ENCODE measurements at places on chromosomes 5 and 9.
A peak's percentile ranks its signal among the peaks of the same experiment; 100 is the strongest.

GRCh38 chr5:167155387-167156005, 1135.9 kb upstream of the WWC1 start:
- ATAC-seq: no peak

DNA sequence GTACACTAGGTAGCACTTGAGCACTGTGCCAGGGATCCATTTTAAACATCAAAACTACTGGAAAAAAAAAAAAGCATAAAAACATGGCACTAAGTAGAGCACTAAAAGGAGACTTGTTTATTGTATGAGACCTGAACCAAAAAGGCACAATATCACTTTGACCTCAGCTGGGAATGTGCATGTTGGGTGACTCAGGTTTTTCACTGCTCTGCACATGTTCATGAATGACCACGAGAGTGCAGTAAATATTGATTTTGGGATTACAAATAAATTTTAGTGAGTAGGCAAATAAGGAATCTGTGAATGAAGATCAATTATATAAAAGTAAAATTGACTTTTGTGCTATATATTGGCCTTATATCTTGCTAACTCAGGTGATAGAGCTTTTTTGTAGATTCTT, 11.8 kb downstream of the RMI1 start:
- peak; percentile 46 for ATAC-seq

- no peak for ATAC-seq
Observed at GRCh38 chr9:112873773-112874405, 16.8 kb downstream of the SLC46A2 start.

DNA sequence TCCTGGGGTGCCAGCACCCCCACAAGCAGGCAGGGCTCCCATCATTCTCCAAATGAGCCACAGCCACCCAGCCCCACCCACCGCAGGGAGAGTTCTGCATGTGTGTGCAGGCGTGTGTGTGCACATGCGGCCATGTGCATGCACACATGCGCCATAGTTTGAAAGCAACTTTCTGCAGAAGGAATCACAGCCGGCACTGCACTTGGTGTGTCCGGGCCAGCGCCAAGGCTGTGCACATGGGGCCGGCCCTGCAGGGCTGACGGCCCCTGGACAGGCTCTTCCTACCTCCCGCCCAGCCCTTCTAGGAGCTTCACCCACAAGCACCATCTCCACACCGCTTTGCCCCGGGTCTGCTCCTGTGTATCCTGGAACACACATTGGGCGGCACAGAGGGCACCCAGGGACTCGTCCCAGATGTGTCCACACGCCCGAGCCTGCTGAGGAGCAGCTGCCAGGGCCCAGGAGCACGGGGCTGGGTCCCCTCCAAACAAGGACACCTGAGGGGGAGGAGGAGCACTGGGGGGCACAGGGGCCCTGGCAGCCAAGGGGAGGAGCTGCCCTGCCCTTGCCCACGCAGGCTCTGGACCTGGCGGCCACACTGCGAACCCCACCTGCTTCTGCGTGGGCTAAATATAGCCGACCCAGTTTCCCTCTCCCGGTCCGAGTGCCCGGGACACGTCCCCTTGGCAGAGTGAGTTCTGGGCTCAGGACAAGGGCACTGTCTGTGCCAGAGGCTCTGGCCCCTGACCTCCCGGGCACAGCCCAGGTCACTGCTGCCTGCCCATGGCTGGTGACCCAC, 19.1 kb downstream of the TPPP start:
- peak; percentile 1 for ATAC-seq

DNA sequence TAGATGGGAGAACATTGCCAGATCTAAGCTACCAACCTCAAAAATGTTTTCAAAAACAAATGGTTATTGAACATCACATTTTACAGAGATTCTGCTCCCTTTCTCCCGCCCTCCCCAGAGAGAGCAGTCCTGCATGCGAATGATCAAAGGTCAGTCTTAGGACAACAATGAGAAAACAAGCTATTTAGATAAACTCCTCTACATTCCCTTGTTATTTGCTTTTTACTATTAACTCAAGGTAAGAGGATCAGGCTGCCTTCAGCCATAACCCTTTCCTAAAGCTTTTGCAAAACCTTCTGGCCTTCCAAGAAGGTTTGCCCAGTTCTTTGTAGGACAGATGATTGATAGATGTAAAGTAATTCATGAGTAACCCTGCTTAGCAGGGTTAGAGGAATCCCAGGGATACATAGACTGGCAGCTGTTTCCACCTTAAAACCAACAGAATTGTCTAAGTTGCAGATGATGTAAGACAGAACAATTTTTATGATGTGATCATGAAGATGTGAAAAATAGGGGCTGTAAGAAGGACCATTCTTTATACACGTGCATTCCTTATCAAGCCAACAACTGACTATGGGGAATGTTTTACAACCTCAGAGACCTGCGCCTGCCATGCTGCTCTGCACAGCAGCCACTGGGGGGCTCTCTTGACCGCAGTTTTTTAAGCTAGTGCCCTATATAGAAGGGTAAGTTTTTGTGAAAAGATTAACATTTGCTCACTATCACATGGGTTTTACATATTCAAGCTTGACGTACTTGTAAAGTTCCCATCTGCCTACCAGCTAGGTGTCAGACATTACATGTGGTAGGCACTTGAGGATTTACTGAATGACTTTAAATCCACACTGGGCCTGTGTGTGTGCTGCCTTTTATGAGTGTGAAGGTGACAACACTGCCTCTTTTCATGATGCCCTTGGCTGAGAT, 2.3 kb upstream of the ZNF782 start:
- peak; percentile 51 for ATAC-seq

DNA sequence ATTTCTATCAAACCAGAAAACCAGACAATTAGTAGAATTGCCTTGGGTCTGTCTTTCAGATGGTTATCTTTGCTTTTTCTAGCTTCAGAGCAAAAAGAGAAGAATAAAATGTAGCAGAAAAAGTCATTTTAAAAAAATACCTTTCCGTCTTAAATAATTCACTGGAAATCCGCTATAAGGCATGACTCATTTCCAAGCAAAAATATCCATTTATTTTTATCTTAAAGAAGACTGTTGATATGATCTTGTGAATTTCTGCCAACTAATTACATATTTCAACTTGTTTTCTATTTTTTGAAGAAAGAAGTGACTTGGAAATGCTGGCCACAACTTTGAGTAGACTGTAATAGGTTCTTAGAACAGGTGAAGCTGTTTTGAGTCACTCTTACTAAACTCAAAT, 83.7 kb downstream of the VCAN start:
- no peak for ATAC-seq

GRCh38 chr5:82754036-82754746, 323.0 kb downstream of the TMEM167A start:
- no peak for ATAC-seq
